ENCODE measurements at places on chromosomes 5 and 9.

DNA sequence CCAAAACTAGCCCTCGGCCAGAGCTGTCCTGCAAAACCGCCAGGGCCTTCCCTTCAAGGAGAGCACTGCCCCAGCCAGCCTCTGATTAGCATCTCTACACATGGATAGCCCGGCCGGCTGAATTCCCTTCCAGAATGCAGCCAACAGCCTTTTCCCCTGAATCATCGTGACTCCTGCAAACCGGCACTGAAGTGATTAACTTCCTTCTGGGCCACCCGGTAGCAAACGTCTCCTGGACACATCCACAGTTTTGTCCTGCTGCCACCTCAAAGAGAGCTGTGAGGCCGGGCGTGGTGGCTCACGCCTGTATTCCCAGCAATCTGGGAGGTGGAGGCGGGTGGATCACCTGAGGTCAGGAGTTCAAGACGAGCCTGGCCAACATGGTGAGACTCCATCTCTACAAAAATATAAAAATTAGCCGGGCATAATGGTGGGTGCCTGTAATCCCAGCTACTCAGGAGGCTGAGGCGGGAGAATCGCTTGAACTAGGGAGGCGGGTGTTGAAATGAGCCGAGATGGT, 21.1 kb upstream of the EEIG1 start:
- H3K27me3 ChIP-seq: no peaks in the 10 kb centered on the region
- no peaks in the 10 kb centered on the region for H3K36me3 ChIP-seq
- H3K4me3 ChIP-seq: no peak overlapping the region
- DNase-seq: no peak

DNA sequence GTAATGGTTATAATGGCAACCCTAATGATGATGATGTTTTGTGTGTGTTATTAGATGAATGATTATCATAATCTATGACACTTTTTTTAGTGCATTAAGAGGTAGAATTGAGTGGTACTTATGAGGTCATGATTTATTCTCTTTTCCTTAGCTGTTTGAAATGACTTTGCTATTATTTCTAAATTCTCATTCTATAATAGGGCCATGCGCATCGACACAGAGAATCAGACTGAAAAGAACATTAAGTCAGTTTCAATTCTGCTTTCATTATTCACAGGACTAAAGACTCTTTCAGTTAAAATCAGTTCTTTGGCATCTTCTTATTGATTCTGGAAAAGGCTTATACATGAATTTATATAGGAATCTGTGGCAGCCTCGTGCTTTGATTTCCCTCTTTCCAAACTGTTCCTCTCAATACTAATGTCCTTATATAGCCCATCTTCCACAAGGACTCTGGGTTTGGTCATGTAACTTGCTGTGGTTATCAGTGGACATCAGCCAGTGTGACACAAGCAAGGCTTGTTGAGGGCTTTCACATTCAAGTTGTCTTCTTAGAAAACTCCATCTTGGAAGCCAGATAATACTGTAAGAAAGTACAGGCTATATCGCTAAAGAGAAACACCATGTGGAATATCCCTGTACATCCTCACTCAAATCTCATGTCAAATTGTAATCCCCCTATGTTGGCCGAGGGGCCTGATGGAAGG, 140.3 kb upstream of the CHD1 start:
- H3K27ac ChIP-seq: no peak overlapping the region
- no peak overlapping the region for H3K4me3 ChIP-seq
- no peak for DNase-seq

DNA sequence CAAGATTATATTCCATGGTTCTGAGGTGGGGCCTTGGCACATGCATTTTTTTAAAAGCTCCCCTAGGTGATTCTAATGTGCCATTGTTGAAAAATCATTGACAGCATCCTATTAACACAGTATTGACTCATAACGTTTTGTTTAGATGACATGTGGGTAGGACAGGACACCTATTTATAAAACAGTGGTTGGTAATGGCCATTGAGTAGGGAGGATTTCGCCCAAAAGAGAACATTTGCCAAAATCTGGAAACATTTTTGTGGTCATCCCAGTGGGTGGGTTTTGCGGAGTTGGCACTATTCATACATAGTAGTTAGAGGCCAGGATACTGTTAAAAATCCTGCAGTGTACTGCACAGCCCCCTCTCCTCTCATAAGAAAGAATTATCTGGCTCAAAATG, 6.4 kb upstream of the CHD1 start:
- H3K4me3 ChIP-seq: no peak overlapping the region
- no peak overlapping the region for H3K27ac ChIP-seq
- H3K36me3 ChIP-seq: peaks cover 7% of the 10 kb centered on the region
- H3K4me1 ChIP-seq: peaks cover 21% of the 10 kb centered on the region
- no peak for DNase-seq
- no peaks in the 10 kb centered on the region for H3K27me3 ChIP-seq

- peaks cover 17% of the 10 kb centered on the region for H3K27me3 ChIP-seq
- no peak within 1 kb of the TSS for H3K4me3 ChIP-seq
- H3K4me1 ChIP-seq: no peaks in the 10 kb centered on the region
- H3K36me3 ChIP-seq: no peaks in the 10 kb centered on the region
- H3K27ac ChIP-seq: no peak within 1 kb of the TSS
- DNase-seq: no peak
Measured at GRCh38 chr9:133534346-133535291, at the start of gene ADAMTSL2. Gene ADAMTSL2 (plus strand): TSS chr9:133534704. CDS start chr9:133536713, 2,009 bp downstream.

- no peaks in the 10 kb centered on the region for H3K4me1 ChIP-seq
- no peak overlapping the region for H3K27ac ChIP-seq
- no peak for DNase-seq
- H3K4me3 ChIP-seq: no peak overlapping the region
- H3K27me3 ChIP-seq: peaks cover 7% of the 10 kb centered on the region
Measured at GRCh38 chr5:174903172-174903732, 178.9 kb downstream of the MSX2 start.

DNA sequence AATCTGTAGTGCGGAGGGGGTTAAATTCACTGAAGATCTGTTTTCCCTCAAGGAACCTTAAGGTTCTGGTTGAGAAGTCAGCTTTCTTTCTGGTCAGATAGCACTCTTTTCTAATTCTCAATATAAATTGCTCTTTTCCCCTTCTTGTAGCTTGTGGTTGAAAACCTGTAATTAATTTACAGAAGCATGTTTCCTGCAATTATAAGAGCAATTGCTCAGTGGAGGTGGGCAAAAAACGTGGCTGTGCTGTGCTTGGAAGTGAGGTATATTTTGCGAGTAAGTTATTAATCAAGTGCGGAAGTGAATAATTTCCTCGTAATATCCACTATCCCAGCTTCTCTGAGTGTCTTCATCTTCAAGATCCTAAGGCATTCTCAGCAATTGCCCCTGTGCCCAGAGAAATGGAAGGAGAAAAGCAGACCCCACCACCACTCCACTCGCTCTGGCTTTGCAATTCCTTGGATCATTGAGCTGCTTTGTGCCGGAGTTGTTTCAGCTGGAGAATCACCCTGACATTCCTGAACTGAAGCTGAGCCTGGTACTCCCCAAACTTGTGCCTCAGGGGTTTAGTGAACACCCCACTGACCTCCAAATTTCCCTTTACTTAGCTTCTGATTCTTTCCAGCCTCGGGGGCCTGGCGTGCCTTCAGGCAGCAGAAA, 140.6 kb downstream of the LRRC70 start:
- H3K27me3 ChIP-seq: peaks cover 3% of the 10 kb centered on the region
- no peak for DNase-seq
- H3K4me1 ChIP-seq: no peaks in the 10 kb centered on the region
- no peaks in the 10 kb centered on the region for H3K36me3 ChIP-seq
- H3K4me3 ChIP-seq: no peak overlapping the region

GRCh38 chr9:111036429-111036789, 1.9 kb downstream of the LPAR1 start:
- H3K36me3 ChIP-seq: no peaks in the 10 kb centered on the region
- no peak overlapping the region for H3K27ac ChIP-seq
- H3K4me1 ChIP-seq: no peaks in the 10 kb centered on the region
- no peak overlapping the region for H3K4me3 ChIP-seq
- no peaks in the 10 kb centered on the region for H3K27me3 ChIP-seq
